ENCODE measurements at places on chromosomes 7 and 10. TPM values are rescaled to one million over a fixed set of nuclear protein-coding genes. Genes with fewer than 3 reads are reported as not detected.

GRCh38 chr10:47173929-47174442 lies 126.0 kb upstream of the GDF10 start:
- no peak for DNase-seq

- peak; percentile 16 for DNase-seq
These were observed 27.4 kb upstream of the GDI2 start for GRCh38 chr10:5840314-5841307.

DNA sequence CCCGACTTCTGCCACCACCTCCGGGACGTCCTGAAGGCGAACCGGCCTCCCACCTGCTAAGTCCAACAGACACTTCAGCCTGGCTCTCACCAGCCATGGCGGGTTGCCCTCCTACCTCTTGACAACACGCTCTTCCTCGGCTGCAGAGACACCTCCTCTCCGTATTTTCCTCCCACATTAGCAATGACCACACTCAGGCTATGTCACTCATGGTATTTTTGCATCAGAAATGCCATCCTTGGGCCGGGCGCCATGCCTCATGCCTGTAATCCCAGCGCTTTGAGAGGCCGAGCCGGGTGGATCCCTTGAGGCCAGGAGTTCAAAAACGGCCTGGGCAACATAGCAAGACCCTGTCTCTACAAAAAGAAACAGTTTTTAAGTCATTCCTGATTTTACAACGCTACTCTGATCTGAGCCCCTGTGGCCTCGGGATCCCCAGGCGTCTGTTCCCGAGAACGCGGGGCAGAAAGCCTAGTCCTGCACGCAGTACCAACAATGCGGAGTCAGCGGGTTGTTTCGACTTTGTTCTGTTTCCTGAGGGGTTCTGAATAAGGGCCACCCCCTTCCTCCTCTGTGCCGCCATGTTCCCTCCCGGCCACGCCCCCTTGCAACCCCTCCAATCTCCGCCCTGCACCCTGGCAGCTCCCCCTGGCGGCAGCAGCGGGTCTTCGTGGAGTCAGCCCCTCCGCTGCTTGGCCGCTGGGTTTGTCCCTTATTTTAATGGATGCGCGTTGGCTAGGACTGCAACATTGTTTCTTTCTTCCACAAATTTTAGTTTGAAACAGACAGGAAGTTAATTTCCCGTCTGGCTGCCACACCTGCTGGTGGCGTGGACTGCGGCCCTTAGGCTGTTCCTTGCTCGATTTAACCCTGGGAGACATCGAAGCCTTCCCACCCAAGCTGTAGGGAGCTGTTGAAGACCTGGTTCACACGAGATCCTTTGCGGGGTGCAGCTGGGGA lies 9.7 kb upstream of the ZFAND2A start:
- DNase-seq = peak; percentile 75

- no peak for DNase-seq
These were observed 34.2 kb upstream of the LEP start for GRCh38 chr7:128206747-128207500.

DNA sequence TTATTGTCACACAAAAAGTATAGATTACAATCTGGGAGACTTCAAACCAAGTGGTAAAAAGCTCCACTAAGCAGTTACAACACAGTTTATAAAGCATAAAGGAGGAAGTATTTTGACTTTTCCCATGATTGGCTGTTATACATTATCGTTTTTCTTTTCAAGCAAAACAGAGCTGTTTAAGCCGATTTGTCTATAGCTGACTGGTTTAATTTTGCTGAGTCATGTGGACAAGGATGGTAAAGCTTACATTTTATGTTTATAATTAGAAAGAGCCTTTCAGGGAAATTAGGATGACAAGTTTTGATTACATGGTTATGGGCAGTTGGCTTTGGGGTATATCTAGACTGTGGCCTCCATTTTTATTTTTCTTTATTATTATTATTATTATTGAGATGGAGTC lies 152.5 kb upstream of the STK17A start:
- DNase-seq = no peak

GRCh38 chr7:152051968-152052367 lies 26.5 kb downstream of the GALNT11 start:
- DNase-seq = no peak

The GTF2I gene
- total RNA-seq = 310 TPM

The KIF11 gene
- 128 TPM for total RNA-seq

The SEMA4G gene
- 2.3 TPM for total RNA-seq

The UCMA gene
- not detected for total RNA-seq

The PLXDC2 gene
- 30.1 TPM for total RNA-seq

The PILRB gene
- 43.6 TPM for total RNA-seq

All from neural progenitor cell (in vitro differentiated cells).